ENCODE measurements at places on chromosomes 7 and 10.

GRCh38 chr7:151024435-151025056 lies at the start of gene ATG9B:
Gene ATG9B (minus strand): TSS chr7:151024494. CDS start chr7:151024423, 71 bp downstream.
- DNase-seq = no peak

DNA sequence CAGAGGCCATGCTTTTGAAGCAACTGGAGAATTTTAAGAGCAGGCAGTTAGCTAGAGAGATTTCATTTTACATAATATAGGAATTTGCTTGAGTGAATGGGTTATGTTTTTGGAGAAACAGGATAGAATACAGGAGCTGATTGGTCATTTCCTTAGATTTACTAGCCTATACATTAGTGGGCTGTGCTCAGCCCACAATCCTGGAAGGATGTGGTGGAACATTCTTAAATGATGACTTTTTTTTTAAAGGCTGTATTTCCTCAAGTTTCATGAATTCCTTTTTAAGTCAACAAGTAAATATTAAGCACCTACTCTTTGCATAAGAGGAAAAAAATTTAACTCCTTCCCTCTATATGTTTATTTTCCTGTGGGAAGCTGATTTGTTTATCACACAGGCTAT lies 314.4 kb upstream of the BMPER start:
- DNase-seq = no peak

DNA sequence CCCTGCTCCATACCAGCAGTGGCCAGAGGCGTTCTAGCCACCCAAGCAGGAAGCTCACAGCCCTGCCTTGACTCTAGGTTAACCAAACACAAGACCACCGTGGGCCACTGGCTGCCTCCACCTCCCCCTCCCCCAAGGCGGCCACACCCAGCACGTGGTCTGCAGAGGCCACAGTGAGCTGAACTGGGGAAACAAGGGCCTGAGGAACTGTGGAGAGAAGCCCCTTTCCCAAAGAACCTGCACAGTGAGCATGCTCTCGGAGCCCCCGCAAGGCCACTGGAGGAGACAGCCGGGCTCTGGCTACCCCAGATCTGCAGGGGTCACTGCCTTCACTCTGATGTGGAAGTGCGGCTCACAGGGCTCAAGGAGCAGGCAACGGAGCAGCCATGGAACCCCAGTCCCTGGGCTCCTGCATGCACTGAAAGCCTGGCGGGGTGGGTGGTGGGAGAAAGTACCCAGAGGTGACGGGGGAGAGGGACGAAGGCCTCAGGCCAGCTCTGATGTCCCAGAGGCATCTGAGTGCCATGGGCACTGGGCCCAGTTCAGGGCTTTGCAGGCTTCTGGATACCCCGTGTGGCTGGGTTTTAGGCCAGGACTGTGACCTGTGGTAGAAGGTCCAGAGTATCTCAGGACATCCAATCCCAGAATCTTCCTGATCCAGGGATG lies 189.2 kb downstream of the EBF3 start:
- DNase-seq = no peak

GRCh38 chr10:67837541-67838314 lies at the start of gene DNAJC12:
Gene DNAJC12 (minus strand): TSS chr10:67838188. CDS start chr10:67838011, 177 bp downstream.
- no peak for DNase-seq

GRCh38 chr7:89780291-89780690 lies 374.0 kb upstream of the STEAP1 start:
- no peak for DNase-seq

GRCh38 chr10:14456870-14457266 lies 126.1 kb upstream of the FRMD4A start:
- no peak for DNase-seq

- no peak for DNase-seq
These were observed 66.5 kb downstream of the CLRN3 start for GRCh38 chr10:127826154-127826725.
